ENCODE measurements at places on chromosomes 6 and 20. TPM values are rescaled to one million over a fixed set of nuclear protein-coding genes. Genes with fewer than 3 reads are reported as not detected.

LRRN4 gene
- total RNA-seq: 224 TPM

BNIP5 gene
- total RNA-seq: not detected

ANKRD66 gene
- total RNA-seq: not detected

SLC17A3 gene
- total RNA-seq: 0.89 TPM
